Activated naive CD4-positive, alpha-beta T cell treated with anti-CD3 and anti-CD28 coated beads, Interleukin-2, amount 10 ng/mL, durations not matched to agents 7 days and 5 days (primary cell): ENCODE measurements at places on chromosomes 4 and X.

- no peak for DNase-seq
Observed at GRCh38 chr4:163556650-163557391, 62.3 kb downstream of the TMA16 start.

- no peak for DNase-seq
Observed at GRCh38 chr4:149735796-149736195, 79.8 kb downstream of the IQCM start.

GRCh38 chr4:177239477-177239876 lies 70.2 kb upstream of the NEIL3 start:
- no peak for DNase-seq

DNA sequence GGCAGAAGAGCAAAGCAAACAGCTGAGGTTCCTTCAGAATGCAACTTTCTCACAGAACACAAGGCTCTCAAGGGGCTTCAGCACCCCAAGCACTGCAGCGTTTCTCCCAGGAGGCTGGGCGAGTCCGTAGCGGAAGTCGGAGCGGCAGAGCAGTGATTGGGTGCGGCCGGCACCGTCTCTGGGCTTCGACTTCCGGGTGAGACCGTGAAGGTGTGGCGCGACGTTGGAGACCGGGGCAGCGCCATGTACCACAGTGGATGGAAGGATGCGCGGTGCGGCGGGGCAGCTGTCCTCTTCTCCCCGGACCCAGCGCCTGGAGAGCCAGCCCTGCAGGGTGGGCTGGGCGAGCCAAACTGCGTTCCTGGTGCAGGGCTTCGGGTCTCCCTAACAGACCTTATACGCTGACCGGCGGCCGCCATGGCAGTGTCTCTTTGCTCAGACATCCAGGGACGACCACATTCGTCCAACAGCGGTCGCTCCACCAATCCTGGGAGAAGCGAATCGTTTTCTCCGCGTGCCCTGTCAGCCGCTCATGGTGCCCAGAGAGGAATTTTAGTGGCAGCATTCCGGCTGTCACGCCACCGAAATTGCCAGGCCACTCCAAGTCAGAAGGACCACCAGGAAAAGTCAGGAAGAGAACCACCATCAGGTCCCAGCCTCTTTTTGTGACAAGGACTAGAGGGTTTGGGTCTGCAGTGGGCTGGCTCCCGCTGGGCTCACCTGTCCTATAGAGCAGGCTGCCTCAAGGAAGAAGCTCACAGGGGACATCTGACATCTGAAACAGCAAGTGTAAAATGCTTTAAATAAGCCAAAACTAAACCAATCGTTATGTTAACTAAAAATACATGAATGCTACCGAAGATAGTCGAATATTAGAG lies 20.5 kb downstream of the TRIM61 start:
- peak; percentile 88 for DNase-seq

DNA sequence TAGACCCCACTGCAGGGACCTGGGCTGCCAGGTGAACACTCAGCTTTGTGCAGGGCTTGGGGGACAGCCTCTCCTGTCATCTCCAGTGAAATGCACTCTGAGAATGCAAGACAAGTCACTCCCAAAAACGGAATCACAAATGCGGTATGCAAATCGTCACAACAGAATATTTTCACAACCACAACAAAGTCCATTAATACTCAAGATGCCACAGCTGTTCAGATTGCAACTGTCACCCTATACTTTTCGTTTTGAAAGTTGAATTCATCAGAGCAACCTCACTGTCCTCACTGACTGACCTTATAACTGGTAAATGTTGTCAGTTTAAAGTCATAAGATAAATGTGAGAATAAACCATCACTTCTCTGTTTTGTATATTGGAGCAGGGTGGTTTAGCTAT lies 16.6 kb downstream of the JAKMIP1 start:
- no peak for DNase-seq
